ENCODE measurements at places on chromosomes 7 and 10.

- no peak for DNase-seq
Observed at GRCh38 chr10:80501381-80501912, 36.3 kb upstream of the SH2D4B start.

- DNase-seq = no peak
Observed at GRCh38 chr10:76333796-76334195, 902.4 kb downstream of the LRMDA start.

DNA sequence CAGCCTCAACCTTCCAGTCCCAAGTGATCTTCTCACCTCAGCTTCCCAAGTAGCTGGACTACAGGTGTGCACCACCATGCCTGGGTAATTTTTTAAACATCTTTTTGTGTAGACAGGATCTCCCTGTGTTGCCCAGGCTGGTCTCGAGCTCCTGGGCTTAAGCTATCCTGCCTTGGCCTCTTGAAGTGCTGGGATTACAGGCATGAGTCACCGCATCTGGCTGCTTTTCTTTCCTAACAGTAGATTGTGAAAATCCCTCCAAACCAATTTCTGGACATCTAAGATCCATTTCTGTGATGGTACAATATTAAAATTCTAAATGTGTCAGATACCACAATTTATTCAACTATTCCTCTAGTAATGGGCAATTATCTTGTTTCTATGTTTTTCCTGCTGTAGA lies 38.7 kb downstream of the RAB18 start:
- DNase-seq = no peak

GRCh38 chr10:11865561-11865960 lies 42.4 kb downstream of the PROSER2 start:
- DNase-seq = no peak

DNA sequence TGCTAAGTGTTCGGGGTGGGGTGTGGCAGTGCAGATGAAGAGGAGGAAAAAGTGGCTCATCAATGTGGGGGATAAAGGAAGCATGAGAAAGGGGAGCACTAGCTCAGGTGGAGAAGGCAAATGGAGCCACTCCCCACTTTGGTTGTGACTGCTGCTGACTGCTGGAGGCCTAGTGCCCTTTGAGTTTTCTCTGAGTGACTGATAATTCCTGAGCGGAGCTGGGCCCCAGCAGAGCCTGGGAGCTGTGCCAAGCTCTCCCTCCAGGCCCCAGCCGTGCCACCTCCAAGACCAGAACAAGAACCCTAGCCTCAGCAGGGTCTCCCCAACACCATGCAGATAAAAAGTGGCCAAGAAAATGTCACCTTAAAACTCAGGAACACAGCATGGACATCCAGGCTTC lies 9.7 kb upstream of the RASSF4 start:
- no peak for DNase-seq

DNA sequence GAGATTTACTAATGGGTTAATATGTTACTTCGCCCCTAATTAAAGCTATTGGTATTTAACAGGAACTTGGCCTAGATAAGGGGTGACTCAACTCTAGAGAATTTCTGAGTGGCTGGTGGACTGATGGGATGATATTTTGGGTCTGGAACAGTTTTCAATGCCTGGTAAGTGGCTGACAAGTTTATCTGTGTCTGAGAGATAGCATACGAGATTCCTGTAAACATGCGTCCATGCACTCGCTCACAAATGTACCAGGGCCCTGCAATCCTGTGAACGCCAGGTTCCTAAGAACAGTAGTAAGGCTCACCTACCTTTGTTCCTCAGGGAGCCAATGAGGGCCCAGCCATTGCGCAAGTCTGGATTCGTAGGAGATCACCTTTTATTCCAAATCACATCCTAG lies 683.8 kb upstream of the ANKRD30A start:
- DNase-seq = no peak

GRCh38 chr7:55575733-55576132 lies 3.4 kb upstream of the VOPP1 start:
- no peak for DNase-seq

DNA sequence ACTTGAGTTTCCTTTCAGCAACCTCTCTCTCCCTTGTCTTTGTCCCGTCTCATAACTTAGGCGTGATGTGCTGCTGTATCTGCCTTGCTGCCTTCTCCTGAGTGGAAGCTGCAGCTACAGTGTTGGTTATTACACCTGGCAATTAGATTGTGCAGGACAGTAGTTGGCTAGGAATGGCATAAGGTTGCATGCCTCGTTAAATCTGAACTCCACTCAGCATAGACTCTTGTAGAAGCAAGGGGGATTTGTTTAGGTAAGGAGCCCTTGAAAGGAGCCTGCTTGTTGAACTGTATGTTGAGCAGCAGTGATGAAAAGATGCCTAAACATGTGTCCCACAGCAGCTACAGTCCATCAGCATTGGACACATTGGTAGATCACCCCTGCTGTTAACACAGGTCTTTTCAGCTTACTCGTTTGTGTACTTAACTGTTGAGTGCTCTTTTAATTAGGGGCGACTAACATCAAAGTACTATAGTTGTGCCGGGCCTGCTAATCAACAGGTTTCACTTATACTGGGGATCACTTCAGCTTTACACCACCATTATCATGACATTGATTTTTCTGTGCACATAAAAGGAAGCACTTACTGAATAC lies 225.0 kb downstream of the AUTS2 start:
- no peak for DNase-seq

GRCh38 chr10:11243425-11244222 lies 226.0 kb downstream of the CELF2 start:
- no peak for DNase-seq

- no peak for DNase-seq
Observed at GRCh38 chr7:92790992-92791391, 45.4 kb downstream of the CDK6 start.

GRCh38 chr7:46927131-46927810 lies 654.6 kb downstream of the TNS3 start:
- no peak for DNase-seq

DNA sequence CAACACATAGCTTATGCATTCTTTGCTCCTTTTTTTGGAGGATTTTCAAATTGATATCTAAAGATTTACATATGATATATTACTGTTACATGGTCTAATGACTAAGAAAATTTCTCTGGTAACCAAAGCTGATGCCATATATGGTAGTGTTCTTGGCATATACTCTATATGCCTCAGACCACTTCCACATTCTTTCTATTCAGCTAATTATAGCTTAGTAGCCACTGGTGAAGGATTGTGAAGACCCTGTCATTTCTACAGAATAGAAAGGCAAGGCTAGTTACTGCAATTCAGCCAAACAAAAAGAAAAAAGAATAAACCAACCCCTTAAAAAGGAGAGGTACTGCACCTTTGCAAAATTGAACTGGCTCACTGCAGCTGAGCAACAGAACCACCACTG lies 3.7 kb downstream of the PURB start:
- DNase-seq = no peak

DNA sequence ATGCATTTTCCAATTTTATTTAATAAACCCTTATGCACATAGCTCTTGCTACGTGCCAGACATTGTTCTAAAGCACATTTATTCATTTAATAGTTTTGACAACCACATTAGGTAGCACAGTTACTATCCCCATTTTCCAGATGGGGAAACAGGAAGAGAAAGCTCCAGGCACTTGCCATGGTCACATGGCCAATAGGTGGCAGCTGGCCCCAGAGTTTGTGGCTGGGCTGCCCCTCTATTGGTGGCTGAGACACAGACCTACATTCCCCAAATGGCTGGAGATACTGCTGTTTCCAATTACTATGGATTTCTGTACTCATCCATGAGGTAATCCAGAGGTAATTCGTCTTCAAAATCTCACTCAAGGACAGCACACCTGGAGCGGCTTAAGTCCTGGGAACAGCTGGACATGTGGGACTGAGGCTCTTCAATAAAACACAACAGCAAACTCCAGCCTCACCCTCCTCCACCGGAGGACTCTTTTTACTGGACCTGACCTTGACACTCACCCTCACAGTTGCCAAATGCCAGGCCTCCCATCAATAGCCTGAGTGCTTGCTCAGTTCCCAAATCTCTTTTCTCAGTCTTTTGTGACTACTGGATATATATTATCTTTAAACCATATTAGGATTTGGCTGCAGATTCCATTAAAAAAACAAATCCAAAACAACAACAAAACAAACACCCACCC lies 106.1 kb downstream of the CLEC2L start:
- no peak for DNase-seq

GRCh38 chr7:21146642-21147423 lies 281.1 kb upstream of the SP4 start:
- no peak for DNase-seq

DNA sequence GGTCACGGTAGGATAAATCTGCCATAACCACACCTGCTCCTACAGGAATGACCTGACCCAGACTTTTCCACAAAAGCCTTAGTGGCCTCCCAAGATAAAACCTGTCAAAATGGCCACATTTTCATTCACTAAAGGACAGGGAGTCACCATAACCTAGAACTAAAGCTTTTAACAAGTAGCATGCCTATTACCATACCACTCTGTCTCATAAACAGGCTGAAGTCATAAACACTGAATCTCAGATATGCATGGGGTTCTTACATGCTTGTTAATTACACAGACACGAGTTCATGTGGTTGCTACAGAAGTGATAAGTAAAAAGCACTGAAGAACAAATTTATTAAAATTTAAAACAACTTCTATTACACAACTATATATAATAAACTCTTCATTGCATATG lies 56.0 kb downstream of the HIPK2 start:
- no peak for DNase-seq

DNA sequence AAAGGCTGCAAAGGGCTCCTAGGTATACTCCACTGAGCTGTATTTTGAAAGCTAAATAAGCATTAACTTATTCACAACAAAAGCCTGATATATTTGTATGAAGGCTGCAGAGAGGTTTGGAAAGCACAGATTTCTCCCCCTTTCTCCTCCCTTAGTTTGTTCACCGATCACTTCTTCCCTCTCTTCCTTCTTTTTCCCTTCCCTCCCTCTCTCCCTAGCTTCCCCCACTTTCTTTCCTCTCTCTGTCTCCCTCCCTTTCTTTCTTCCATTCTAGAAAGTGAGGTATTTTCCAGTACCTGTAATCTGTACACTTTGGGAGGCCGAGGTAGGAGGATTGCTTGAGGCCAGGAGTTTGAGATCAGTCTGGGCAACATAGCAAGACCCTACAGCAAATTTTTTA lies 62.1 kb downstream of the HHEX start:
- no peak for DNase-seq

- DNase-seq = no peak
Observed at GRCh38 chr7:157564517-157565177, 227.8 kb downstream of the DNAJB6 start.

DNA sequence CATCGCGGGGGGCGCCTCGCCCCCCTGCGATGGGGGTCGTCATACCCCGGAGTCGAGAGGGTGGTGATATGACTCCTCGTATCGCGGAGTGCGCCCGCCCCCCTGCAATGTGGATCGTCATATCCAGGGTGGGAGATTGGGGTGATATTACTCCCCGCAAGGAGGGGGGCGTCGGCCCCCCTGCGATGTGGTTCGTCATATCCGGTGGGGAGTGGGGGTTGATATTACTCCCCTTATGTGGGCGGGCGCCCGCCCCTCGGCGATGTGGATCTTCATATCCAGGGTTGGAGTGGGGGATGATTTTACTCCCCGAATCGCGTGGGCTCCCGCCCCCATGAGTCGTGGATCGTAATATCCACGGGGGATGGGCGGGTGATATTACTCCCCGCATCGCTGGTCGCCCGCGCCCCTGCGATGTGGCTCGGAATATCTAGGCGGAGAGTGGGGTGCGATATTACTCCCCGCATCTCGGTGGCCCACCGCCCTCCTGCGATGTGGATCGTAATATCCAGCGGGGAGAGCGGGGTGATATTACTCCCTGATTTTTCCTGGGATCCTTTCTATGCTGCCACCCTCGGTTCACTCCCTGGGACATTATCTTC lies 36.9 kb downstream of the MEIG1 start:
- no peak for DNase-seq
